ENCODE measurements at places on chromosomes 7 and 10. TPM values are rescaled to one million over a fixed set of nuclear protein-coding genes. Genes with fewer than 3 reads are reported as not detected.

DNA sequence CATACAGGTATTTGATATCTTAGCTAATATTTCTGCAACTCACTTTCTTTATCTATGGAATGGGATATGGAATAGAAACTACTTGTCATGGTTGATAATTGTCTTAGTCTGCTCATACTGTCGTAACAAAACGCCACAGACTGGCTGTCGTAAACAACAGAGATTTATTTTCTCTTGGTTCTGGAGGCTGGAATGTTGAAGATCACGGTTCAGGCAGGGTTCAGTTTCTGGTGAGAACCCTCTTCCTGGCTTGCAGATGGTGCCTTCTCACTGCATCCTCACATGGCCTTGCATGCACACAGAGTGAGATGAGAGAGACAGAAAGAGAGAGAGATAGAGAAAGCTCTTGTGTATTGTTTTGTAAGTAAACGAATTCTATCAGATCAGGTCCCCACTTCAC lies 332.7 kb upstream of the MAGI2 start:
- no peak overlapping the region for H3K27ac ChIP-seq
- no peaks in the 10 kb centered on the region for H3K36me3 ChIP-seq
- no peak overlapping the region for H3K4me3 ChIP-seq
- no peaks in the 10 kb centered on the region for H3K27me3 ChIP-seq
- DNase-seq, result no peak
- H3K4me1 ChIP-seq, result no peaks in the 10 kb centered on the region

- H3K4me3 ChIP-seq, result no peak overlapping the region
- no peaks in the 10 kb centered on the region for H3K4me1 ChIP-seq
- DNase-seq, result no peak
- H3K27me3 ChIP-seq, result no peaks in the 10 kb centered on the region
- H3K36me3 ChIP-seq, result peaks cover 35% of the 10 kb centered on the region
These were observed 27.7 kb downstream of the RNF32 start for GRCh38 chr7:156668130-156668741.

- H3K27ac ChIP-seq, result peak overlapping the region; percentile 65
- no peaks in the 10 kb centered on the region for H3K27me3 ChIP-seq
- H3K36me3 ChIP-seq, result peaks cover 34% of the 10 kb centered on the region
These were observed 101.9 kb upstream of the TNRC18 start for GRCh38 chr7:5525271-5526099.

- H3K27me3 ChIP-seq, result no peaks in the 10 kb centered on the region
- H3K4me1 ChIP-seq, result peaks cover 22% of the 10 kb centered on the region
- no peak overlapping the region for H3K27ac ChIP-seq
- H3K36me3 ChIP-seq, result no peaks in the 10 kb centered on the region
- H3K4me3 ChIP-seq, result no peak overlapping the region
- DNase-seq, result no peak
These were observed 79.5 kb downstream of the SGMS1 start for GRCh38 chr10:50544095-50544856.

The SYNPO2L gene
- total RNA-seq, result 0.29 TPM

The MOGAT3 gene
- not detected for total RNA-seq
